T-helper 2 cell (primary cell): ENCODE measurements at places on chromosomes 7 and 10.

GRCh38 chr7:131109011-131109758 is 218.5 kb upstream of the MKLN1 start:
- DNase-seq, result no peak

- DNase-seq, result no peak
Observed at GRCh38 chr10:4459531-4459930, 366.5 kb upstream of the AKR1E2 start.

DNA sequence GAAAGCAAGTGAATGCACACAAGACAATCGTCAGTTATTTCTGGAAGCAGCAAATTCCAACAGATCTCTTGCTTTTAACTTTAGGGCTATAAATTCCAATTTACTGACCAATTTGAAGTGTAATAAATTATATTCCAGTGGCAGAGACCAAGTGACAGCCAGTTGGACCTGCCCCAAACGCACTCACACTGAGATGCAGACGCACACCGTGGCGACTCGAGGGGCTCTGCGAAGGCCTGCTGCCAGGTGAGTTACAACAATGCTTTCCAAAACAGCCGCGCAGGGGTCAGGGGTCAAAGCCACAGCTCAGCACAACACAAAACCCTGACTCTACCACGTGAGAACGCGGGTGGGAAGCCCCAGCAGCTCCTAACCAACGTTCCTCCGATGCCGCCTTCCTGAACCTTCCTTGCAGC is 97.4 kb downstream of the ZRANB1 start:
- no peak for DNase-seq

DNA sequence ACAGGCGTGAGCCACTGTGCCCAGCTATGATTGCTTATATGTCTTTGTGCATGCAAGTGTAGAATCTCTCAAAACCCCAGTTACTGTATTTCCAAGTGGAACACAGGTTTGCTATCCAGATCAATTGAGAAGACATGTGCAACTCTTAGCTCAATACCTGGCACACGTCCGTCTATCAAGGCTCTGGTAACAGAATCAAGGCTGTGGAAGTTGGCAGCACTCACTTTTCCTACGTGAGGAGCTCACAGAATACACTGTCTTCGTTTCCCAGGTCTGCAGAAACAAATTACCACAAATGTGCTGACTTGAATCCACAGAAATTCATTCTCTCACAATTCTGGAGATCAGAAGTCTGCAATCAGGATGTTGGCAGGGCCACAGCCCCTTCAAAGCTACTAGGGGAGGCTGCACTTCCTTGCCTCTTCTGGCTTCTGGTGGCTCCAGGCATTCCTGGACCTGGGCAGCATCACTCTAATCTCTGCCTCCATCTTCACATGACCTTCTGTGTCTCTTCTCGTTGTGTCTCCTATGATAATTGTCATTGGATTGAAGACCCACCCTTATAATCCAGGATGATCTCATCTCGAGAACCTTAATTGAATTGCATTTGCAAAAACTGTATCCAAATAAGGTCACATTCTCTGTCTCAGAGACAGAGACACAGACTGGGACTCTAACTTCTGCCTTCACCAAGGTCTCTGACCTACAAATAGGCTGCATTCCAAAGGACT is 84.8 kb upstream of the C7orf33 start:
- no peak for DNase-seq

DNA sequence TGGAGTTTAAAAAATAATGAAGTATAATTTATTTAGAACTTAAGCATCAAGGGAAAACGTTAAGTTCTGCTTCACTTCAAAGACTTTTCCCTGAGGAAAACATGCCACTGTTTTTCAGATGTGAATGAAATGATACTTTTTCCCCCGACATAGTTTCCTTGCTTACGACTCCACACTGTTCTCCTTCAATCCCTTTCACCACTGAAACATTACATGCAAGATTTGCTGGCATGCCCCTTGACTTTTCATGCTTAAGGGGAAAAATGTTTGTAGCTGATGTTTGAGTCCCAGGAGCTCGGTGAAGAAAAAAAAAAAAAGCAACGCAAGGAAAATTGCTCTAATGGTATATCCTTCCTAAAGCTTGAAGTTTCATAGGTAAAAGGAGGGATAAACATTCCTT is 10.0 kb downstream of the GLI3 start:
- DNase-seq, result no peak

- no peak for DNase-seq
Observed at GRCh38 chr10:114899982-114900381, 38.0 kb upstream of the TRUB1 start.

DNA sequence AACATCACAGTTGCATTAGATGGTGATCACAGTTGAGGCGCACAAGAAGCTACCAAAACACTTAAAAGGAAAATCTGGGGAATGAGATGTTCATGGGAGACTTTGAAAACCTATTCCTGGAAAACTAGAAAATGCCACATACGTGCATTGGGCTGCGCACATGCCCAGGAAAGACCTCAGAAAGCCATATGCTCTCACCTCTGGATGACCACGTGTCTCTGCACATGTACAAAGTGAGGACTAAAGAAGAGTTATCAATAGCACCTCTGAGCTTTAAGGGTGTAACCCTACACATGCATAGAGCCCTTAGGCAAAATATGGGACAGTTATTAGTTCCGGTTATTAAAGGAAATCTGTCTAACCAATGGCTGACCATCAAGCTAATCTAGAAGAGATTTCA is 77.7 kb downstream of the CRPPA start:
- DNase-seq, result no peak

- no peak for DNase-seq
Observed at GRCh38 chr7:106038916-106039315, 73.2 kb downstream of the SYPL1 start.

GRCh38 chr7:142481548-142481947 is 223.7 kb upstream of the PRSS58 start:
- DNase-seq, result no peak

- DNase-seq, result no peak
Observed at GRCh38 chr7:103996639-103997038, 7.2 kb upstream of the RELN start.

GRCh38 chr7:116948934-116949333 is 4.4 kb upstream of the ST7 start:
- no peak for DNase-seq

- DNase-seq, result no peak
Observed at GRCh38 chr7:87209295-87209924, 10.1 kb downstream of the TMEM243 start.

DNA sequence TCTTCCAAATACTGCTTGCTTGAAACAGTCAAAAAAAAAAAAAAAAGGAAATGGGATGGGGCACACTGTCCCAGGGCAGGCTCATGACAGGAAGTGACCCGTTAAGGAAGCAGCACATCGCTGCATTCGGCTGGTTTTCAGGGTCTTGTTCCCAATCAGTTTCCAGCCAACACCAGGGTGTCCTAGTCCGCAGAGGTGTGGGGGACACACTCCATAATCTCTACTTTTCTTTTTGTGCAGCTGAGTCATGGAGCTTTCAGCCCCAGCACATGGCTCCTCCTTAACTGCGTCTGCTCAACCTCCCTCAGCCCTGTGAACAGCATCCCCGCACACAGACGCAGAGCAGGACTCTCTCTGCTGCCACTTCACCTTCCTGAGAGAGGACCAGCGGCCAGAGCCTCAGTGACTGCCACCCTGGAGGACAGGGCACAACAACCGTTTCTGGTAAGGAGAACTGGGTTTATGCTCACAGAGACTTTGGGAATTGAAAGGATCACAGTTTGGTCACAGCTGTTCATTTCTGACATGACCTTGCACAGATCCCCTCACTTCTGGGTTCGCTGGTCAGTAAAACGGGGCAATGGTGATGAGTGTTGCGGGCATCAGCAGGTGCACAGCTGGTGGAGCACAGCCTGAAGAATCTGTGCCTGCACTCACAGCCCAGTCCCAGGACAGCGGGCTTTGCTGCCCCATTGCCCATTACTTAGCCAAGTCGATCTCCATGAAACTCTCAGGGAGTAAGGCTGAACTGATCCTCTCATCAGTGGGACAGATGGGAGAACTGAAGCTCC is at the start of gene GIMAP5:
Gene GIMAP5 (plus strand): TSS at position 154 of the 791 bp plus-strand sequence. CDS start 3,467 bp downstream, outside the sequence.
- DNase-seq, result peak; percentile 16

DNA sequence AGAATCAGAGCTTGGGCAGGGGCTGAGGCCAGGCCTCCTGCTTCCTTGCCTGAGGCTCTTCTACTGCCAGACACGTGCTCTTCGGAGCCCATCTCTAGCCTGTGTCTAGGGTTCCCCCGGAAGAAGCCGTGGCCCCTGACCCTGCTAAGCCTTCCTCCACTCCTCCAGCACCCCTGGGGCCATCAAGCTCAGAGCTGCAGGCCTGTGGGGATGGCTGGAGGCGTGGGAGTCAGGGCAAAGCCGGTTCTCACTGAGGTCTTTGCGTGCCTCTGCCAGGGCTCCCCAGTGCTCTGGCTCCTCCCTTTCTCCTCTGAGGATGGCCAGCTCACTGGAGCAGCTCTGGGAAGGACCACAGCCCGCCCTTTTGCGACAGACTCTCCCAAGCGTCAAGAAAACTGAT is 34.4 kb downstream of the GHRHR start:
- DNase-seq, result no peak

GRCh38 chr10:80700252-80700651 is 162.6 kb downstream of the SH2D4B start:
- no peak for DNase-seq

- no peak for DNase-seq
Observed at GRCh38 chr10:22629852-22630233, 84.5 kb downstream of the PIP4K2A start.

DNA sequence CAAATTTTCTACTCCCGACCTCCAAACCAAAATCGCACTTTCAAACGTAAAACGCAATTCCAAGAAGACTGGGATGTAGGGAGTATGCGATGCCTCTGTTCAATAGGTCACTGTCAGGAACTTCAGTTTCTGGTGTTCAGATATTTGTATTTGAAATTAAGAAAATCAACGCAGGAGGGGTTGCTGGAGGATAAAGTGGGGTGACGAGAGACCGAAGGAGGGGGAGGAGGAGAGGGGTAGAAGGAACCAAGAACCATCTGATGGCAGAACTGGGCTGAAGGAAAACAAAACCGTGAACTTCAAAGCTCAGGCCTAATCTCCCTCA is 293.8 kb upstream of the NFE2L3 start:
- no peak for DNase-seq

- DNase-seq, result no peak
Observed at GRCh38 chr10:75502389-75502788, 71.0 kb downstream of the LRMDA start.

GRCh38 chr7:37706804-37707203 is 23.2 kb downstream of the GPR141 start:
- DNase-seq, result no peak

GRCh38 chr10:3935141-3935540 is 150.1 kb upstream of the KLF6 start:
- peak; percentile 51 for DNase-seq

DNA sequence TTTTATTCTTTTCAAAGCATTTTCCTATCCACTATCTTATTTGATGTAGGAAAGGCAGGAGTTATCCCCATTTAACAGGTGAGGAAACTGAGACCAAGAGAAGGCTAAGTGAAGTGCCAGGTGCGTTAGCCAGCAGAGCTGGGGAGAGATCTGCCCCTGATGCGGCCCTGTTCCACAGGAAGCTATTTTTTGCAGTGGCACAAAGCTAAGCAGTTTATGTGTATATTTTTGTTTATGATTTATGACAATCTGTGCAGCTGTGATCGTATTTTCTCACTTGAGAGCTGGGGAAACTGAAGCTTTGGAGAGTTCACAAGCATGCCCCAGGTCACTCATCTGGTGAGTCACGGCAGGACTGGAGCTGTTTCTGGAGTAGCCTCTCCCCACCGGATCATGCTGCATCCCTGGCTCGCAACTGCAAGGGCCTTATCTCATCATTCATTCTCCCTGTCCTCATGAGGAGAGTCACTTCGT is 38.8 kb downstream of the SLC29A3 start:
- DNase-seq, result no peak
